Activated CD8-positive, alpha-beta memory T cell treated with anti-CD3 and anti-CD28 coated beads for 24 hours (primary cell): ENCODE measurements at places on chromosomes 5 and 9.

DNA sequence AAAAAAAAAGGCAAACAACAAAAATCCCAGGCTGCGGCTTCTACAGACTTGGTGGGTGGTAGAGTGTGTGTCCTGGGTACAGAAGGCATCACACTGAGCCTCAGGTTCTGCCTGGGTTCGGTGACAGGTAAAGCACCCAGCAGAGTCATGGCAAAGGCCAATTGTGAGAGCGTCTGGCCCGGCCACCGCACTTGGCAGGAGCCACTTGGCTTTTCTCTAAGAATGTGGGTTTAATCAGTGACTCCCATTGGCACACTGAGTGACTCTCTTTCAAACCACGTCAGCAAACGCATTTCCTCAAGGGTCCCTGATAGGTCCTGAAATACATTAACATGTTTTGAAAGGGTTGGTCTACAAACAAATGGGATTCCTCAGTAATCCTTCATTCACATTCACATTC, 17.0 kb downstream of the COL23A1 start:
- no peak for DNase-seq

DNA sequence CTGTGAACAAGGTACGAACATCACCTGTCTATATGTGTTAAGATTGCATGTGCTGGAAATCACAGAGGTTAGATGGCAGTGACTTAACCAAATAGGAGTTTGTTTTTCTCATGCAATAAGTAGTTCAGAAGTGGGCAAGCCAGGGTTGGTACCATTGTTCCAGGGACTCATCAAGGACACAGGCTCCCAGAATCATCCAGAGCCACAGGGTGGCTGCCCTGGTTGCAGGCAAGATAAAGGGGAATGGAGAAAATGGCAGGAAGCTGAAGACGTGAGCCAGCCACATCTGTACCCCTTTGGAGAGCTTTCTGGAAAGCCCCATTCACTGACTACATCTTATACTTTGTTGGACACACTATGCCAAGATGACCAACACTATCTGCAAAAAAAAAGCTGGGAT, 126.0 kb upstream of the IL12B start:
- DNase-seq, result peak; percentile 59

- DNase-seq, result peak; percentile 35
Observed at GRCh38 chr5:150085950-150086715, at the start of gene CSF1R. CSF1R (minus strand) TSS chr5:150086554; CDS start chr5:150086427, 127 bp downstream.

DNA sequence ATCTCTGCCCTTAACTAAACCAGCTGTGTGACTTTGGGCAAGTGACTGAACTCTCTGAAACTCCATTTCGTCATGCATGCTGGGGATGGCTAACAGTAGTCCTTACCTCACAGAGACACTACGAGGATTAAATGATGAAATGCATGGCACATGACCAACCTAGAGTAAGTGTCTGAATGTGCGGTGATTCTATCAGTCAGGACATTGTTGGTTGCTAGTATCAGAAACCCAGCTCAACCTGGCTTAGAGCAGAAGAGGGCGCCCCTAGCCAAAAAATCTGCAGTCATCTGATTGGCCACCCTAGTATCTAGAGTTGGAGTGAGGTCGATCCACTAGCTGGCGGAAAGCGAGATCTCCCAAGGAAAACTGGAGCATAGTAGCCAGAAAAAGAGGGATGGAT, 25.2 kb downstream of the NEURL1B start:
- no peak for DNase-seq
